ENCODE measurements at places on chromosomes 2 and 18. TPM values are rescaled to one million over a fixed set of nuclear protein-coding genes. Genes with fewer than 3 reads are reported as not detected.

DNA sequence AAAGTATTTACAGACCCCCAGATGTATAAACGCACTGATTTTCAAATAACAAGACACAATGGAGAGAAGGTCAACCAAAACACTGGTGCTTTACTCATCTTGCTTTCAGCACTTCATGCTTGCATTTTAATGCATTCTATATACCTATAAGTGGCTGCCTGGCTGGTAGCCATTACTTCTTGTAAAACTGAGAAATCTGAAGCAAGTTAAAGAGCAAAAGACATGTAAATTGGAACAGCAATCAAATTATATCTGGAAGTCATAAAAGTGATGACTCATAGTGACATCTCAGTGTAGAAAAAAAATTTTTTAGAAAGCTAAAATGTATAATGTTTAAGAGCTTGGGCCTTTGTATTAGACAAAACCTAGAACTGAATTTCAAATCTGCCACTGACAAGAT is 106.2 kb downstream of the CCDC141 start:
- DNase-seq, result no peak

DNA sequence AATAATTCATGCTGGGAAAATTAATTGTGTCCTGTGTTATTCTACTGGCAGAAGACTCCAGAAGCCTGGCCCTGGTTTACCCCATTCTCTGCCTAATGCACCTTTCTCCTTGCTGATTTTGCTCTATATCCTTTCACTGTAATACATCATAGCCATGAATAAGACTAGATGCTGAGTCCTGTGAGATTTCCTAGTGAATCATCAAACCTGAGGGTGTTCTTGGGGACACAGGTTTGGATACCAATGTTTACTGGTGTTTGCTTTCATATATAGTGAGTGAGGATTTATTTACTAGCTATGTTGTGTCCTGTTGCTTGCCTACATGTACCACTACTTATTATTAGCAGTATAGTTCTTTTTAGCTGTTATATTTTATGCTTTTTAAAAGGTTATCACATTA is 6.5 kb downstream of the METTL5 start:
- DNase-seq, result no peak

GRCh38 chr2:143426296-143426695 is 297.1 kb downstream of the ARHGAP15 start:
- DNase-seq, result no peak

- no peak for DNase-seq
Measured at GRCh38 chr2:166419616-166419934, 43.8 kb upstream of the SCN9A start.

DNA sequence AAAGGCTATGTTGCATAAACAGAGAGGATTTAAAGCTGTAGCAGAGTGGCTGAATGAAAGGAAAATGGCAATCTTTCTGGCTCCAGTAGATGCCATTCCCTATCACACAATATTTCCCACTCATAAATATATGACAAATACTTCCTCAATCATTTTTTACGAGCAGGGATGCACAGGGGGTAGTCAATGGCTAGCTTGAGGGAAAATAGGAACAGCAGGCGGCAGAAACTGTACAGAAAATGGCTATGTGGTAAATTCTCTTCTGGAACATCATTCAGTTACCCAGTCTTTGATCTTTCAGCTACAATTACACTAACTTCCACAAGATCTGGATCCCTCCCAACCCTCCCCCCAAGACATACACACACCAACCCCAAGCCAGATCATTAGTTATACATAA is 127.2 kb downstream of the OLA1 start:
- DNase-seq, result no peak

DNA sequence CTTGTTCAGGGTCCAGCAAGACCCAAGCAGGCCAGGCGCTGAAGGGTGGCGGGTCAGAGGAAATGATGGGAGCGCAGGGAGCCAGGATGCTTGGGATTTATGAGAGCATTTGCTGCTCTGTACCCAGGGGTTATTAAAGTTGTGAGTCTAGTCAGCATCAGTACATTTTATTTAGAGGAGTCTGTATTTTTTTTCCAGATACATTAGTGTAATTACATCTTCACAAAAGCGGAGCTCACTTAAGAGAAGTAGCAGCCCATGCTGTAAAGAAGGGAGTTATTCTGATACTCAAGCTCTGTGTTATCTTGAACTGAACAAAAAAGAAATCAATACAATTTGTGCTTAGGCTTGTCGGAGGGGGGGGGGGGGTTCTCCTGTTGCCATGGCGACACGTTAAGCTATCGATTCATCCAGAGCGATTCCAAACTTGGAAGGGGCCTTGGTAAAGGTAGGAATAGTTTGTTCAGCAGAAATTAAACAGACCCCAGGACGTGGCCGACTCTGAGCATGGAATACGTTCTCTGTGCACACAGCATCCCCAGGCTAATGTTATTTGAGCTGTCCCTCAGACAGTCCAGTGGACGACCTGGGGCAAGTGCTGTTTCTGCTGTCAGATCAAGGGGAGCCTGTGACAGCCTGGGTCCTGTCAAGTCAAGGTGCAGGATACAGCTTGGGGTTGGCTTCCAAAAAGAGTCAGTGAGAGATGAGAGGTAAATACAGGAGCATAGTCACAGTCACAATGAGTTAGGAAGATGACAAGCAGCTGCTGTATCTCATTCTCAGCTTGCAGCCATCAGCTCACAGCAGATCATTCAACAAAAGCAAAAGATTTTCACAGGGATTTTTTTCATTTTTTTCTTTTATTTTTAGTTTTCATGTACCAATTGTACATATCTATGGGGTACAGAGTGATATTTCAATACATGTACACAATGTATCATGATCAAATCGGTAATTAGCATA is 387.6 kb downstream of the DCDC2C start:
- DNase-seq, result no peak

DNA sequence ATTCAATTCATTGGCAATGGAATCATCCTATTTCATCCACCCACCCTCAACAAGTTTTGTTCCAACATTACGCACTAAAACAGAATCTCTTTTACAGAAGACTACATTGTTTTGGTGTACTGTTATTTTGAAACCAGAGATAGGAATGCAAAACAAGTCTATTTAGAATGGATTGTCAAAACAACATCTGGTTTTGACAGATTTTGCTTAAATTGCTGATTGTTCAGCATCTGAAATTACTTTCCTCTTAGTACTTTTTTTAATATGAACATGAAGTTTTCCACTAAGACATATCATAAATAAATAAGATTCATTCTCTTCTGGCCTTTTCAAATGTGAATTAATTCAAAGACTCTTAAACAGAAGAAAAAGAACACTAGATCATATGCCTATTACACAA is 323.9 kb upstream of the TFPI start:
- DNase-seq, result no peak

DNA sequence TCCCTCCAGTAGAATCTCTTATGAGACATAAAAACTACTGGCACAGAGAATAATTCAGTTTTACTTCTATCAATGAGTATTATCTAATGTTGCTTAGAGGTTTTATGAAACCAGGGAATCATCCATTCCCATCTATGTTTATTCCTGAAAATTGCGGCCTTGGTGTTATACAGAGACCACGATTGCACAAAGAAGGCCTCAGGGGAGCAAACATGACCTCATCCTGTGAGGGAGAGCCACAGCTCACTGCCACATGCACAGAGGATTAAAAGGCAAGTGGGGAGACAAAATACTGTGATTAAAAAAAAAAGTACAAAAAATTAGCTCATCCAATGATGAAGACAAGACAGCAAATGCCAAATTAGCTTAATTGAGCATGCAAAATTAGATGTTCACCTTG is 111.8 kb upstream of the SLC35G4 start:
- no peak for DNase-seq

GRCh38 chr18:59617468-59617932 is 79.7 kb downstream of the CCBE1 start:
- no peak for DNase-seq

- no peak for DNase-seq
Measured at GRCh38 chr2:143682436-143683055, 553.3 kb downstream of the ARHGAP15 start.

DNA sequence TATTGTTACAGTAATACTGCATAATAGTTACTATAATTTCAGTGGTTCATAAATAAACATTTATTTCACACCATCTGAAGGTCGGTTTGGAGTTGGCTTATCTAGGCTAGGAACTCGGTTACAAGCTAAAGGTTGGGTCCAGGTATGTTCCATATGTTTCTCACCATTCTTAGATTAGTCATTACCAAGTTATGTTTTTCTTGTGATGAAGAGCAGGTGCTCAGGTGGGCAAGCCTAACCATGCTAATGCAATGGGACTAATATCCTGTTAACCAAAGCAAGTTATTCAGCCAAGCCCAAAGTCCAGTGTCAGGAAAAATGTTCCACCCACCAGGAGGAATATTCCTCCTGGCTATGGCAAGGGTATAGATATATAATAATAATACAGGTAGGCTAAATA is 93.2 kb downstream of the CPO start:
- DNase-seq, result no peak

DNA sequence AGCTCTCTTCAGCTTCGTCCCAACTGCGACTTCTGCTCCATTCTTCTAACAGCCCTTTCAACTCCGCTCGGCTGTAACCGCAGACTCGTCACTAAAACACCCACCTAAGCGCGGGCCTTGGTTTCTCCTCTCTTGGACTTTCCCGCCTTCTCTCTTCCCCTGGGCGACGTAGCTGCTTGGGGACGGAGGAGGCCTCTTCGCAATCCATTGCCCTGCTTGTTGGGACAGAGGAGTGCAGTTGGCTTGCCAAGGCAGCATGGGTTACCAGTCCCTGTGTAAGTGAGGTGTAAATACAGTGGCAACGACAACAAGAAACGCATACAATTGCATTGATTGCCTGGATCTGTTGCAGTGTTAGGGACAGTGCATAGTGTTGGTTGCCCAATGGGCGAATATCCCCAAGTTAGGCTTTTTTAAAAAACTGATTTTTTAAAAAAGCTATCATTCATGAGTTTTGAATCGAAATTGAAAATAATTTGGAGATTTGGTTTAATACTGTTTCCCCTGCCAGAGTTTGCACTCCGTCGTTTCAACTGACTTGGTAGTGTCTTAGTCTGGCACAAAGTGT is 484 bp upstream of the DARS1 start:
- DNase-seq, result no peak

RNF125 gene
- 4.0 TPM for total RNA-seq

ASAP2 gene
- 72.4 TPM for total RNA-seq

ATOH8 gene
- total RNA-seq, result 68.5 TPM

EHBP1 gene
- total RNA-seq, result 42.7 TPM

ITGB6 gene
- 0.18 TPM for total RNA-seq

GPR75 gene
- total RNA-seq, result 3.1 TPM
